Stimulated activated CD4-positive, alpha-beta T cell treated with anti-CD3 and anti-CD28 coated beads, TNF-alpha, amount 100 ng/mL, for 24 hours (primary cell): ENCODE measurements at places on chromosomes 16 and 17.

GRCh38 chr17:20084621-20085282, 75.6 kb downstream of the SPECC1 start:
- no peak for DNase-seq

DNA sequence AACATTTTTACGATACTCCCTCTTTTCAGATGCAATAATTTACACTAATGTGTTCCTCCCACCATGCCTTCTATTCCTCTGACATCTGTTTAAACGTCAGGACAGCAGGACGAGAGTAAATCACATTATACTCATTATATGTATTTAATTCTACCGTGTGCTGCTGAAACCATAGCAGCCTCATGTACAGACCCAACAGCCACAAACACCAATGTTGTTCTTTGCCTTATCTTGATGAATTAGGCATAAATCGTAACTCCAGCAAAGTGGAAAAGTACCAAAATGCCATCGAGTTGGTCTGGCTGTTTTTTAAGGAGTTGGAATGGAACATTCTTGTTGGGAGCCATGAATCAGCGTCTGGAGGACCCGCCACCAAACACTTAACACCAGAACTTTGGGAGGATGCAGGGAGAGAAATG, 82.9 kb upstream of the FOXF1 start:
- DNase-seq: no peak

DNA sequence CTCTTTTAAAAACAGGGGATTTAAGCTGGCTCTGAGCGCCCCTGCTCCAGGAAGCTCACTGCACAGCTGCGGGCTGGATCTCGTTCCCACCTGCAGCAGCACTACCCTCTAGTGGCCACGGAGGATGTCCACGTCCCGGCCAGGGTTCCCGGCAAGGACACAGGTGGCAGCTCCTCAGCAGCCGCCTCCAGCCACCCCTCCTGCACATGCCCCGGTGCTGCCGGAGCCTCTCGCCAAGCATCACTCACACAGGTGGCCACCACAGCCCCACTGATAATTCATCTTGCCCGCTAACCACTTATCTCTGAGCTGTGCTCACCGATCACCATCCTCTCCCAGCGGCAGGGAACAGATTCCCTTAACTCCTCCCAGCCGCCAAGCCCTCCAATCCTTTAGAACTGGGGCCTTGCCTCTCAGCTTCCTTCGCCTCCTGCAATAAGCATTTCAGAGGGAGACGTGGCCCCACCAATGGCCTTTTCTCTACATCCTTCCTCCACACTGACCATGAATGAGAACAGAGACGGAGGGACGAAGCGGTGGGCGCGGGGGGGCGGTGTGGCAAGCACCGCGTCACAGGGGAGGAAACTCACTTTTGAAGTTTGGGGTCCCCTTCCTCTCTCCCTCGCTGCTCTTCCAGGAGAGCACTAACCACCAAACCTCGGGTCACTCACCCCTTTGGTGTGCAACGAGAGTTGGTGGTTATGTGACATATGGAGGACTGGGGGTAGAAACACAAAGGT, 222.1 kb downstream of the RBFOX3 start:
- DNase-seq: no peak

GRCh38 chr16:12020009-12020408, 43.5 kb downstream of the SNX29 start:
- DNase-seq: no peak

GRCh38 chr16:4313563-4314531, 2.0 kb upstream of the GLIS2 start:
- no peak for DNase-seq

GRCh38 chr16:84828322-84828721, 8.5 kb downstream of the CRISPLD2 start:
- DNase-seq: no peak

GRCh38 chr17:58059141-58059540, 24.1 kb upstream of the DYNLL2 start:
- no peak for DNase-seq

DNA sequence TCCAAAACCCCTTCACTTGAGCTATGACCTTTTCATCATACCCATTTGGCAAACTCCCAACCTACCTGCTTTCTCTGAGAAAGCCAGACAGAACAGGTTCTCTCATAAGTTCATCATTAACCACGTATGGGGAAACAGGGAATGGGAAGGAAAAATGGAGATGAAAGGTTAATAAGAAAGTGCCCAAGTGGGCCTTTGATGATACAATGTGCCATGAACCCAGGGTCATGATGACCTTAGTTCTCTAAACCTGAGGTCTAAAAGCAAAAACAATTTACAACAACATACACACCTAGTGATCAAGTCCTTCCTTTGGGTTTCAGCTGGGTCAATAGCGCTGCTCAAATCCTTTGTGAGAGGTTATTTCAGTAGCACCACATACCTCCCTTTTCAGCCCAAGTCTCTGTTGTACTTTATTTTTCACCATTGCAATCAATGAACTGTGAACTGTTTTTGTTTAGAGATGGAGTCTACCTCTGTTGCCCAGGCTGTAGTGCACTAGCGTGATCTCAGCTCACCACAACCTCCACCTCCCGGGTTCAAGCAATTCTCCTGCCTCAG, 14.5 kb upstream of the RANGRF start:
- no peak for DNase-seq

DNA sequence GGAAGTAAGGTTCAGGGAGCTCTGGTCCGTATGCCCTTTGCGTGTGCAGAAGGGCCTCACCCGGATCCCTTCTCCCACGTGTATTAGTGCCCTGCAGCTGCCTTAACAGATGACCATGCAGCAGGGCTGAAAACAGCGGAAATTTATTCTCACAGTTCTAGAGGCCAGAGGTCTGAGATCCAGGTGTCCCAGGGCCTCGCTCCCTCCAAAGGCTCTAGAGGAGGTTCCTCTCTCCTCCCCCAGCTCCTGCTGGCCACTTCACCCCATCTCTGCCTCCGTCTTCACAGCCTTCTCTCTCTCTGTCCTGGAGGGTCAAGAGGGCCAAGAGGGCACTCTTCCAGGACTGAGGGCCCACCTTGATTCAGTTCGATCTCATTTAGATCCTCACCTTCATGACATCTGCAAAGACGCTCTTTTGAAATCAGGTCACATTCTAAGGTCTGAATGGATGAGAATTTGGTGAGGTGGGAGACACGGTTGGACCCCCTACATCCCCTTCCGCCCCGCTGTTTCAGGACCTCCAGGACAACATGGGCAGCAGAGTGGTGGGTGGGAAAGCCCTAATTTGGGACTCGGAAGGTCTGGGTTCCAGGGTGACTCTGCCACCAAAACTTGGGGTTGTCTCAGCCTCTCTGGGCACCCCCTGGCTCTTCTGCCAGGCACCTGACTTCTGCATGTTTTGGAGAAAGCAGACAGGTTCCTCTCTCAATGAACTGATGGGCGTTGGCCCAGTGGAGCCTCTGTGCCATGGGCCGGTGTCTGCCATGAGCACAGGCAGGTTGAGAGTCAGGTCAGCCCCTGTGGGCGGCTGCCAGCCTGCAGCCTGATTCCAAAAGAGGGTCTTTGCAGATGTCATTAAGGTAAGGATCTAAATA, 361.2 kb downstream of the SEC14L1 start:
- no peak for DNase-seq

- DNase-seq: no peak
These were observed 13.1 kb downstream of the UNC13D start for GRCh38 chr17:75831032-75831571.

DNA sequence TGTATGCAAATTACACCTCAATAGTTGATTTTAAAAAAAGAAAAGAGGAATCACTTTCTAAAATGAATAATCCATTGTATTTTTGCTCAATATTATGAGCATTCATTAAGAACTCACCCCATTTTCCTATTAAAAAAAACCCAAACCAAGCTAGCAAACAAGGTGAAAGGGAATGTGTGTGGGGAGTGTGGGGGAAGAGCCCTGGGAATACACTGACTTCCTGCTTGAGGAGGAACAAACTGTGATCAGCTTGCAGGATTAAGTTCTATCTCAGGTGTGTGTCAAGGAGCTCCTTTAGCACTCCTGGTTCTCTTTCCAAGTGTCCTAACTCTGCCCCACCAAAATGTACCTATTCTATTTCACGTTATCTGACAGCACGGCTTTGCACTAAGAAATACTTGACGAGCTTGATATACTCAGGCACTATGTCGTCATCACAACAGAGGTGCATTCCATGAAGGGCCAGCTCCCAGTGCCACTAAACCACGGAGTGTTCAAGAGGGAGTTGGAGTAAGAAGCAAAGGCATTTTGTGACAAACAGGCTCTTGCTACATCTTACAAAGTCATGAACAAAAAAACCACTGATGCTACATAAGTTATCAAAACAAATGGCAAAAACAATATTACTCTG, 73.2 kb downstream of the MYH10 start:
- no peak for DNase-seq

DNA sequence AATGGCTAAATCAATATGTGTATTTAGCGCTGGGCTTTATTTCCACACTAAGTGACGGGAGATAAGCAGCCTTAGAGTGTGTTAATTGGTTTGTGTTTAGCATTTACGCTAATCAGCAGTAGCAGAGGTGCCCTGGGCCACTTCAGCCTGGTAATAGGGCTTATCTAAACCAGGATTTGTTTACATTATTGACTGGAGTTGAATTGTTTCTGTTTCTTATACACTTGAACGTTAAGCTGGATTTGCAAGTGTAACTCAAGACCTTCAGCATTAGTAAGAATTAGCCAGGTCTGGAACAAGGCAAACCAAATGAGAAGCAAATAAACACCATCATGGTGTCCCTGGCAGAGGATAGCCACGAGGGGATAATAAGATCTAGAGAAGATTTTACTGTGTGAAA, 313.6 kb downstream of the HS3ST4 start:
- no peak for DNase-seq

DNA sequence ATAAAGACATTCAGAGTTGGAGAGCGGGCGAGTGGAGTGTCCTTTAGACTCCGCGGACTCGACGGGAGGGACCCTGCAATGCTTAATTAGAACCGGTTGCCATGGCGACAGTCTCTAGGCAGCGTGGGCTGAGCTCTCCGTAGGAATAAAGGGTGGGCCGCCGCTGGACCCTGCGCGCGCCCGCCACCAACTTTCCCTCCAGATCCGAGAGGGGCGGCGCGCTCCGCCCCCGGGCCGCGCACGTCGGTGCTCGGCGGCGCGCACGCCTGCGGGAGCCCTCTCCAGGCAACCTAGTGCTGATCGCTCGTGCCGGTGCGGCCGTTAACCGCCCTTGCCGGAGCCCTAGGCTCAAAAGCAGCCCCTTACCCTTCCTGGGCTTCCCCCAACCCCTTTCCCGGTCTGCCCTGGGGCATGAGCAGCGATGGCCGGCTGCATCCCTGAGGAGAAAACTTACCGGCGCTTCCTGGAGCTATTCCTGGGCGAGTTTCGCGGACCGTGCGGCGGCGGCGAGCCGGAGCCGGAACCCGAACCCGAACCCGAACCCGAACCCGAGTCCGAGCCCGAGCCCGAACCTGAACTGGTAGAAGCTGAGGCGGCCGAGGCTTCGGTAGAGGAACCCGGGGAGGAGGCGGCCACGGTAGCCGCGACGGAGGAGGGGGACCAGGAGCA, at the start of gene PPM1E:
TSS of gene PPM1E (plus strand) at position 278 of the 669 bp plus-strand sequence.
- DNase-seq: no peak

GRCh38 chr16:69131839-69132423, 457 bp downstream of the CHTF8 start:
- peak; percentile 40 for DNase-seq

GRCh38 chr16:28858421-28858820, 5.2 kb upstream of the SH2B1 start:
- DNase-seq: no peak

DNA sequence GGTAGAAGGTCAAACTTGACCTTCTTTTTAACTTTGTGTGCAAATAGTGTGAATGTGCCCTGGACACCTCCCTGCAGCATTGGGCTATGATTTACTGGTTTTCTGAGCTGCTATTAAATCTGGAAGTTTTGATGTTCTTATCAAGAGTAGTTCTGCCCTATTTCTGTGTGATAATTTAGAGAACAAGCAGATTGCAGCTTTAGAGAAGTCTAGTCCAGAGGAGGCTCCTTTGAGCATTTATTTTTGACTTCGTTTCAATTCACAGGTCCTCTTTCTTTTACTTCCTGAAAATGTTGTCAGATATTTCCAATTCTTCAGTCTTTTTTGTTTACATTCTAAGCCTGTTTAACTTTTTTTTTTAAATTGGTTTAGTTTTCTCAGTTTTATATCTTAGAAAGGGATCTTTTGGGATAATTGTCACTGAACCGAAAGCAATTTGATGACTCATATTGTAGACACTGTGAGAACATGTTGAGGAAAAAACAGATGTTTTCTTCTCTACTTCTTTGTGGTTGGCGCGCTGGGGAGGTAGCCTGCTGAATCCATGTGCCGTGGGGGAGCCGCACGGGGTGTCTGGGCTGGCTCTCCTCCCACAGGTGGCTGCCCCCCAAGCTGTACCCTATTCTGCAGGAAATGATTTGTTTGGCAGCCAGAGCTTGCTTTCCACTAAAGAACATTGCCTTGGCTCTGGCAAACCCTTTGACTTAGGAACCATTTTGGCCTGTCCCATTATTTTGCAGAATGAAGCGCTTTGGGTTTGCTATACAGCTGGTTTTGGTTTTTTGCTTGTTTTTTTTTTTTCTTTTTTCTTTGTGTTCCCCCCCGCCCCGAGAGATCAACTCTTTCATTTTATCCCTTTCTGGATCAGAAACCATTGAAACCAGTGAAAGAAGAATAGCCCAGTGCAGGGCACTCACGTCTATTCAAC, 53.4 kb downstream of the MFSD11 start:
- no peak for DNase-seq

- DNase-seq: no peak
These were observed 26.3 kb downstream of the GINS3 start for GRCh38 chr16:58418601-58419000.

DNA sequence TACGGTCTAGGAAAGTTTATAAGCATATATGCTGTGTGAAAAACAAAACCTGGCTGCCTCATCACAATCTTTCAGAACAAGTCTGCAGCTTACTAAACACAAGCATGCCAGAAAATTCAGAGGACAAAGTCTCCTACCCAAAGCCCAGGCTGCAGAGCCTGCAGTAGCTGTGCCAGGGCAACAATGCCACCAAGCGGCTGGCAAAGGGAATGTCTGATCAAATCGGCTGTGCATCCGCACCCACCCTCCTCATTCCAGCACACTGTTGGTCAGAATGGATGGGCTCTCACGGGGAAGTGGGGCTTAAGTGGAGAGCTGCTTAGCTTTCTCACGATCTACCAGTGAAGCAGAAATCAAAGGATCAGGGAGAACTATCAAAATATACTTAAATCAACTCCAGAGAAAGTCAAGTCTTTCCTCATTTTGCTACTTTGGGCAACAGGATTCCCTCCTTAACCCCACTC, 73.5 kb downstream of the CYTH1 start:
- DNase-seq: peak; percentile 64

- no peak for DNase-seq
These were observed 21.3 kb downstream of the OTOA start for GRCh38 chr16:21685034-21685455.

- peak; percentile 69 for DNase-seq
These were observed 671 bp downstream of the DGKE start for GRCh38 chr17:56834380-56835263.
